Stimulated activated CD8-positive, alpha-beta memory T cell treated with anti-CD3 and anti-CD28 coated beads, Interleukin-12 subunit alpha, Interleukin-12 subunit beta, amount 100 ng/mL, for 1 hour (primary cell): ENCODE measurements at places on chromosomes 5 and 9.

DNA sequence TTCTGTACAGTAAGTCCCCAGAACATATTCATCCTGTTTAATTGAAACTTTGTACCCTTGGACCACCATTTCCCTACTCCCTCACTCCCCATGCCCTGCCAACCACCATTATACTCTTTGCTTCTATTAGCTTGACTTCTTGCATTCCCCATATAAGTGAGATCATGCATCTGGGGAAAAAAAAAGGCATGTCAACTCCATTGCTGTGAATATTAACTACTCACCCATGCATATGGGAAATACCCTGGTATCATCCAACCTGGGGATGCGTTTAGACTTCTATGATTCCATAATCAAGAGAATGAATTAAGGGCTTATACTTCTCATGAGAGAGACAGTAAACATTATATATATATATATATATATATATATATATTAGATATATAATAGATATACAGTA, 659.4 kb upstream of the C9orf72 start:
- no peak for DNase-seq

GRCh38 chr9:77304543-77304942, 127.2 kb downstream of the VPS13A start:
- no peak for DNase-seq

DNA sequence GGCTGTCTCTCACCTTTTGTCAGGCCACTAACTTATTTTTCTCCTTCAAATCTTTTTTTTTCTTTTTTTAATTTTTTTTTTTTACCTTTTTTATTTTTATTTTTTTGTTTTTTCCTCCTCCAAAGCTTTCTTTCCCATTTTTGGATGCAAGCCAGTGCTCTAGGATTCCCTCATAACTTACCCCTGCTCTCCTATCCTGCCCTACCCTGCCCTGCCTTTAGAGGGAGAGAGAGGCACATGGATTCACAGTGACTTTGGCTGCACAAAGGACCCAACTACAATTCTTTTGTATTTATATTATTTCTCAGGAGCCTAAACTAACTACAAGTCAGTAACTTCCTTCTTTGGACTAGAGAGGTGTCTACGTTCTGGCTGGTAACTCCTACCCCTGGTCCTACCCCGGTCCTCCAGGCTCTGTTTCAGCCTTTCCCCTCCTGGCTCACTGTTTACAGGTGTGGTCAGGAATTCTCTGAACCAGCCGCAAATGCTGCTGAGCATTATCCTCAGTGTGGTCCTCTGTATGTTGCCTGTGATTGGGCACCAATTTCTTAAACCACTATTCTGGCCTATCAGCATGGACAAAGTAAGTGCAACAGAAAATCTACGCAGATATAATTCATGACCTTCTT, 8.4 kb upstream of the RUSC2 start:
- no peak for DNase-seq

GRCh38 chr5:82384034-82384750, 106.0 kb upstream of the RPS23 start:
- DNase-seq: no peak

DNA sequence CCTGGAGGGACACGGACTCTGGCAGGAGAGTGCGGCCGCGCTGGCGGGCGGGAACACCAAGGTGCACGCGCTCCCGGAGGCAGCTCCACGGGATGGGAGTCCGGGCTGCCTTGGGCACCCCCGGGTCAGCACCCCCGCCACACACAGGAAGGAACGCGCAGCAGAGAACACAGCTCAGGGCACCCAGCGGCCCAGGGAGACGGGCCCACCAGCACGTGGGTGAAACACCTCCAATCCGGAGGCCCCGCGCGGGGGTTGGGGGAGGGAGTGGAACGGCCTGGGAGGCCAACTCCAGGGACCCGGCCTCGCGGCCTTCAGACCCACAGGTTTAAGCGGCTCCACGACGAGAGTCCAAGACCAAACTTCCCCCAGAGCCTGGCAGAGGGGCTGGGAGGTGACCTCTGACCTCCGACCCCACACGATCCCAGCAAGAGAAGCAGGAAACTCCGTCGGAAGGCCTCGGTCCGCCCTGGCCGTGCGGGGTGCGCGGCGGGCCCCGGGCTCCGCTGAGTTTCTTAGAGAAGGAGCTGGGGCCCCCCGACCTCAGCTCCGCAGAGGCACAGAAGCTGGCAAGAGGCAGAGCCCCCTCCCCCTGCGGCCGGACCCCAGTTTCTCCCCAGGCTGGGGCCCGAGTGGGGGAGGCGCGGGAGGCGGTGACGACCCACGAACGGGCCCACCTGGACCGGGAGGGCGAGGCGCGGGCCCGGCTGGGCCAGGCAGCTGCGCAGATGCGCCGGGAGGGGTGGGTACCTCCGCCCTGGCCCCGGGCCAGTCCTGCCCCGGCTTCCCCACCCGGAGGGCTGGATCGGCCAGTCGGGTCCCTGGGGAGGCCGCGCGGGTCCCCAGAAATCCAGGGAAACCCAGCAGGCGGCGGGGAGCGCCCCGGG, 851 bp downstream of the NACC2 start:
- no peak for DNase-seq

- no peak for DNase-seq
Measured at GRCh38 chr5:172788771-172789686, 18.0 kb upstream of the DUSP1 start.

GRCh38 chr5:108398964-108399363, 17.1 kb upstream of the FBXL17 start:
- DNase-seq: no peak

DNA sequence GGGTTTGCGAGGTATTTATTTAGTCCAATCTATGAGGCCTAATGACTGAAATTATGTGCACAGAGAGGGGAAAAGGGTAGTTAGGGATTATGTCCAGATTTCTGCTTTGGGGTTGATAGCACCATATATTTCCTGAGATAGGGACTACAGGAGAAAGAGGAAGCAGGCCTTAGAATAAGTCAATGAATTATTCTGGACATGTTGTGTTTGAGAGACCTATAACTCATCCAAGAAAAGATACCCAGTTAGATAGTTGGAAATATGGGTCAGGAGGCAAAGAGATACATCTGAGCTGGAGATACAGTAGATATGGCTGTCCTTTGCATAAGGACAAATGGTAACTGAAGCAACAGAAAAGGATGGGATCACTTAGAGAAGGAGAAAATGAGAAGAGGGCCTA, 53.1 kb downstream of the NR3C1 start:
- DNase-seq: no peak

- DNase-seq: no peak
Measured at GRCh38 chr9:87547671-87548081, 50.0 kb downstream of the DAPK1 start.

DNA sequence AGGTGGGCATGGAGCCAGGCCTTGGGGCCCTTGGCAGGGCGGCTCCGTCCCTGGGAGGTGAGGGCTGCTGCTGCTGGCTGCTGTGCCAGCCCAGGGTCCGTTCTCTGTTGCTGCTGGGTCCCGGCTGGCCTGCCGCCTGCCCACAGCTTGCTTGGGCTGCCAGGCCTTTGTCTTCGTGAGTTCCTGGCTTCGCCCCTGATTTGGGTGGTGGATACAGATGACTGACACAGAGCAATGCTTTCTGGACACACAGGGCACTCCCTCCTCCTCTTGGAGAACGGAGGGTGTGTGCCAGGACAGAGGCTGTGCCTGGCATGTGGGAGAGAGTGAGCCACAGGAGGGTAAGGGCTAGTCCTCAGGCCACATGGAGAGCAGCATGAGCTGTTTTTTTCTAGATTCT, 166.1 kb downstream of the MACROH2A1 start:
- DNase-seq: no peak

GRCh38 chr9:112000743-112001142, 104.1 kb downstream of the UGCG start:
- DNase-seq: no peak

DNA sequence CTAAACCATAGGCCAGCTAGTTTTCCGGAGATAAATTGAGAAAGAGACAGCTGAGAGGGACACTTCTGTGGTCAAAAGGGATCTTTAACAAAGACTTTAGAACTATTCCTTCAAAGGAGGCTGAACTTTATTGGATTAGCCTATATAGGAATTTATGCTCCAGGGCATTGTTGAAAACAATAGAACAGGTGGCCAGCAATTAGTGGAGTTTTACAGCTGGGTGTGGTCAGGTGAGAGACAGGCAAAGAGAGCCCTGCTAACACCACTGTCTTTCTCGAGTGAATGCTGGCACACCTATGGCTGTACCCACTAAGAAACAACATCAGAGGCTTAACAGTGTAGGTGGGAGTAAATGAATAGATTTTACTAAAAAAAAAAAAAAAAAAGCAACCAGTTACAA, 16.7 kb upstream of the TLR4 start:
- no peak for DNase-seq

GRCh38 chr9:89495824-89496560, 1.9 kb downstream of the SEMA4D start:
- DNase-seq: no peak
